GM13977 (cell line): ENCODE measurements at places on chromosomes 7 and 10.

- DNase-seq: no peak
These were observed 626.2 kb downstream of the SUGCT start for GRCh38 chr7:40760987-40761386.

- no peak for DNase-seq
These were observed 135.8 kb downstream of the ARID5B start for GRCh38 chr10:62037166-62037831.

- DNase-seq: no peak
These were observed 119.1 kb downstream of the NKX6-2 start for GRCh38 chr10:132666705-132667341.

DNA sequence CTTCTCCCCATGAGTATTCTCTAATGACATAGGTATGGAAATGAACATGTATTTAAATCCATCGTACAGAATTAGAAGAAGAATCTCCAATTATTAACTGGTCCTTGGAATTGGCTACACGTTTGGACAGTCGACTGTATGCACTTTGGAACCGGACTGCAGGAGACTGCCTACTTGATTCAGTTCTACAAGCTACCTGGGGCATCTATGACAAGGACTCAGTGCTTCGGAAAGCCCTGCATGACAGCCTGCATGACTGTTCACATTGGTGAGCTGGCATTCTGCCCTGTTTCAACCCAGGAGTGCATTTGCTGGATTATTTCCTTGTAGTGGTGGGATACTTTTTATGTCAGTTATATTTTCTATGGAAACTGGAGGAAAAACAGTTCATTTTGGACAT, 32.2 kb downstream of the ZRANB1 start:
- DNase-seq: no peak

DNA sequence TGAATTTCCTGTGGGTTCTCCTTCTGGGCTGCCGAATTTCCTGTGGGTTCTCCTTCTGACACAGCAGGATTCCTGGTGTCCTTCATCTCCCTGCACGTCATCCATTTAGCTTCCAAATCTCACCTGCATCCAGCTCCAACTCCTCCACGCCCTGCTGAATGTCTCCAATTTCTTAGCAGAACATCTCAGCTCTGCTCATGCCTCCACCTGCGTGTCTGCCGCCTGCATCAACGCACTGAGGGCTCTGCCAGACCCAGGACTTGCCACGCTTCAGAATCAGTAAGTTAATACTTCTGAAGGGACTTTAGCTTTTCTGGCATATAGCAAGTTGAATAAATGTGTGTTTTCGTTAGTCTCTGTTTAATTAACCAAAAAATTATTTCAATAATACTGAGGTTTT, 31.1 kb upstream of the VIPR2 start:
- no peak for DNase-seq

GRCh38 chr10:131387018-131387529, 75.6 kb upstream of the TCERG1L start:
- DNase-seq: no peak

GRCh38 chr10:3043512-3044368, 23.6 kb upstream of the PFKP start:
- peak; percentile 81 for DNase-seq

- no peak for DNase-seq
These were observed 33.3 kb upstream of the OTUD1 start for GRCh38 chr10:23405540-23405939.

DNA sequence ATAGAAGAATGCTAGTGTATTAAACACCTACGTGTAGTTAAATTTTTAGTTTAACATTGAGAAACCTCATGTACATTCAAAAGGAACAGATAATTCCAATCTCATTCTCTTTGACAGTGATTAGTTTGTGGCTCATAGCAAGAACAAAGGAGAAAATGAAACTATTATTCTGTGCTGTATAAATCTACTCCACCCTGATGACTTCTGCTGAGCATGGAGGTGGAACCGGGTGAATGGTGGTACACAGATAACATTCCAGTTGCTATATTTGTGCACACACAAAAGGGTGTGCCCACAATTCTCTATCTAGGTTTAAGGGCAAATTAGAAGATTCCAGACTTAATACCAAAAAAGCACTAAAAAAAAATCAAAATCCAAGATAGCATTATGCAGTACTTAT, 17.0 kb upstream of the RALA start:
- DNase-seq: no peak

- DNase-seq: no peak
These were observed 216.9 kb upstream of the GLI3 start for GRCh38 chr7:42453931-42454361.

DNA sequence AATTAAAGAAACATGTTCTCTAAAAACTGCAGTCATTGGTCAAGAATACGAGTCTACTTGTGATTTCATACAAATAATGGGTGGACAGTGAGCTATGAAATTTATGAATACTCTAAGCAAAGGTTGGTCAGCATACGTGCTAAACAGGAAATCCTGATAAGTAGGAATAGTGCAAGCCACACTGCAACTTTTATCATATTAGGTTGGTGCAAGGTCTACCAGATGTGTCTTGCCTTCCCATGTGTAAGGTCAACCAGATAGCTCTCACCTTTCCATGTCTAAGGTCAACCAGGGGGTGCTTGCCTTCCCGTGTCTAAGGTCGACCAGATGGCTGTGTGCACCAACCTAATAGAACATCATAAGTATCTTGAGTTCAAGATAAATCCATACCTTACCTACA, 2.0 kb upstream of the ITGB1 start:
- DNase-seq: no peak

DNA sequence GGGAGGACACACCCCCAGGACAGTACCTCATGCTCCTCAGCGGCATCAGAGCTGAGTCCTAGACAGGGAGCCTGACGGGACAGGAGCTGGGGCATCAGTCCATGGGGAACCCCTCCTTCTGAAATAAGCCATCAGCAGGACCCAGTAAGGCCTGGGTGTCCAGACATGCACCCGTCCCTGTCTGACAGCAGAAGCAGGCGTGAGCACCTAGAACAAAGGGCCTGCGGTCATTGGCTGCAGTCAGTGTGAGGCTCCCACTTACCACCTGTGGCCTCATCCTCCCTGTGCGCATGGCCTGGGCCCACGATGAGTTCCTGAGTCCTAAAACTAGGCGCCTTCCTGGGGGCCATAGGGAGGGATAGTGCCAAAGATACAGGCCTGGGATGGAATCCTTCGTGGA, 484.7 kb downstream of the PTPRN2 start:
- DNase-seq: no peak

DNA sequence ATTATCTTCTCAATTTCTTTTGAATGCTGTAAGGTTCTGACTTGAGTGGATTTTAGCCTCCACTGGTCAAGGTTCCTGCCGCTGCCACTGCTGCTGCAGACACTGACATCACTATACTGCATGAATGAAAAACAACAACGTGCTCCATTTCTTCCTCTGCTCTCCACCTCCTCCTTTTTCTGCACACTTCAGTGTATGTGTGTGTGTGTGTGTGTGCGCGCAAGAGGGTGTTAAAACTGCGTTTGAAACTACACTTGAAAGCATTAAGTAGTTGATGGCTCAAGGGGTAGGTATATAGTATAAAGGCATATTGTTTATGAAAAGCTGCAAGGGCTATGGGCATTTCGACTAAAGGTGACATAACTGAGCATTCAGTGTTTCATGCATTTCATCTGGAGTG, 3.5 kb downstream of the GLCCI1 start:
- DNase-seq: no peak

GRCh38 chr7:137484326-137484725, 140.8 kb upstream of the PTN start:
- DNase-seq: no peak

DNA sequence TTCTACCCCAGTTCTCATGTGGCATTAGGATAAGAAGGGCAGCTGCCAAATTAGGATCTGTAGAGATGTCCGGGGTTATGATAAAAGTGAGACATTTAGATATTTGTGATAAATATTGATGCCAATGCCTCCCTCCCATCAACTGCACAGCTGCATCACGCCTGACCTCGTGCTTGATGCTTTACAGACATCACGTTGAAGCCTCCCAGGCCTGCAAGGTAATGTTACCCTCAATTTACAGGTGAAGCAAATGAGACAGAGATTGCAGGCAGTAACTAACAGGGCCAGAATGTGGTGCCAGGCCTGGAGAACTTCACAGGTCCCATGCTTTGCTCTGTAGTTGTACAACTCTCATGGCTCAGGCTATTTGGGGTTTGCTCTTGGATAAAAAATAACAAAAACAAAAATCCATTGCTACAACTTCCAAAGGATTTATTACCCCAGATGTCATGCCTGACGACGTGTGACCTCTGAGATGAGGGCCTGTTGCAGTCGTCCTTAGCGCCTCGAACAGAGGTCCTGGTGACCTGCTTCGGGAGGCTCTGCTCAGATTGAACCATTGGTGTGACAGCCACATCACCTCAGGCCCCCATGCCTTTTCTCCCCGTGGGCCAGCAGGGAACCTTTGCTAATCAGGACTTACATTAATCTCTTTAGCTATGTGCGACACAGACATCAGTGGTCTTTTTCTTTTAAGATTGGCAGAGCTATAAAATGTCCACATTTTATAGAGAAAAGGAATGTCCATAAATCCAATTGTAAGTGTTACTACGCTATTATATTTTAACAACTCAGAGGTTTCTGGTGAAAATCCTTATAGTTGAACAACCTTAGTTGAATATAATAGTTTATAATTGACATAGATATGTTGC, 169.3 kb downstream of the ADAM12 start:
- DNase-seq: no peak

- no peak for DNase-seq
These were observed 6.3 kb downstream of the VPS26A start for GRCh38 chr10:69130251-69130650.

DNA sequence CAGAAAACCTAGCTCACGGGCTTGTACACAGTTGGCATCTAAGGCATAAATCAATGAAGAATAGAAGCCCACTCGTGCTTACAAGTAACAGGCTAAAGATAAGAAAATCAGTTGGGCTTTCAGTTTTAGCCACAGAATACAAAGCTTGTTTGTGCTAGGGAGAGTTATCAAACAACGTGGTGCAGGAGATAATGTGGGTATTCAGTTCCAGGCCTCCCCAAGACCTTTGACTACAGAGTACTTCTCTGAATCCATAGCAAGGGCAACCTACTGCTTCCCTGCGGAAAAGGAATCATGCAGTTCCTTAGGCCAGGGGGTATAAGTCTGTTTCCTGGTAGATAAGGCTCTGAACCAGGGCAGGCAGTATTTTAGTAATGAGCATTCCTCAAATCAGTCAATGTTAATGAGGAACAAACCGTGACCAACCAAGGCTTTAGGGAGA, 219.5 kb upstream of the CSTF2T start:
- no peak for DNase-seq

DNA sequence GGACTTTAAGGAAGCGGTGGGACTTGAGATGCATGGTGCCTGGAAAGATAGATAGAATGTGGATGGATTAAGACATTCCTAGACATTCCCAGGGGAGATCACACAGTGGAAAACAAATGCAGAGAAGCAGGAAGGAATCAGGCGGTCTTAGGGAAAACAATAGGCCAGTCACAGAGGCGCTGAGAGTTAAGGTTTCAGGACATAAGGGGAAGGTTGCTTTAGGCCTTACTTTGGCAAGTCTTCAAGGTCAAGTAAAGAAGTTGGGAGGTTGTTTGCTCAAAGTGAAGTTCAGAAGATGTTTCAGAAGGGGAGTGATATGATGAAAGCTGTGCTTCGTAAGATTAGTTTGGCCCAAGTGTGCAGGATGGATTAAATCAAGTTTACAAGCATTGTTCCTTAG, 109.4 kb downstream of the SUGCT start:
- DNase-seq: no peak

GRCh38 chr10:14665304-14665703, 109.4 kb downstream of the FAM107B start:
- DNase-seq: no peak

- DNase-seq: no peak
These were observed 157.6 kb downstream of the GRK5 start for GRCh38 chr10:119364645-119365600.

- no peak for DNase-seq
These were observed 607.8 kb downstream of the PTPRN2 start for GRCh38 chr7:157979636-157980340.

- DNase-seq: no peak
These were observed 24.8 kb upstream of the PLPP4 start for GRCh38 chr10:120432209-120432608.

GRCh38 chr10:113692271-113692670, 12.6 kb downstream of the CASP7 start:
- DNase-seq: no peak

GRCh38 chr7:49790209-49790608, 16.8 kb downstream of the VWC2 start:
- DNase-seq: no peak

DNA sequence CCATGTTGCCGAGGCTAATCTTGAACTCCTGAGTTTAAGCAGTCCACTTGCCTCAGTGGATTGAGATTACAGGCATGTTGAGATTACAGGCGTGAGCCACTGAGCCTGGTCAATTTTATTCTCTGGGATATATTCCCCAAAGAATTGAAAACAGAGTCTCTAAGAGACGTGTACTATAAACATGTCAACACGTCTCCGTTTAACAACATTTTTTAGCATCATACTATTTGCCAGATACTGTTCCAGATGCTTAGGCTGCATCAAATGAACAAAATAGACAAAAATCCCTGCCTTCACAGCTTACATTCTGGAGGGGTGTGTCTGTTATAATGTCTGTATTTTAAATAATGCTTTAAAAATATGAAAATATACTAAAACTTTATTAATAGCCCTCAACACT, 54.1 kb upstream of the PRKG1 start:
- DNase-seq: no peak
